ENCODE measurements at places on chromosomes 3 and 15. TPM values are rescaled to one million over a fixed set of nuclear protein-coding genes. Genes with fewer than 3 reads are reported as not detected.

GRCh38 chr3:66028457-66028856, 10.3 kb downstream of the MAGI1 start:
- no peaks in the 10 kb centered on the region for H3K36me3 ChIP-seq
- DNase-seq = no peak
- no peaks in the 10 kb centered on the region for H3K27me3 ChIP-seq
- H3K27ac ChIP-seq = no peak overlapping the region
- H3K4me1 ChIP-seq = peaks cover 7% of the 10 kb centered on the region
- no peak overlapping the region for H3K4me3 ChIP-seq

DNA sequence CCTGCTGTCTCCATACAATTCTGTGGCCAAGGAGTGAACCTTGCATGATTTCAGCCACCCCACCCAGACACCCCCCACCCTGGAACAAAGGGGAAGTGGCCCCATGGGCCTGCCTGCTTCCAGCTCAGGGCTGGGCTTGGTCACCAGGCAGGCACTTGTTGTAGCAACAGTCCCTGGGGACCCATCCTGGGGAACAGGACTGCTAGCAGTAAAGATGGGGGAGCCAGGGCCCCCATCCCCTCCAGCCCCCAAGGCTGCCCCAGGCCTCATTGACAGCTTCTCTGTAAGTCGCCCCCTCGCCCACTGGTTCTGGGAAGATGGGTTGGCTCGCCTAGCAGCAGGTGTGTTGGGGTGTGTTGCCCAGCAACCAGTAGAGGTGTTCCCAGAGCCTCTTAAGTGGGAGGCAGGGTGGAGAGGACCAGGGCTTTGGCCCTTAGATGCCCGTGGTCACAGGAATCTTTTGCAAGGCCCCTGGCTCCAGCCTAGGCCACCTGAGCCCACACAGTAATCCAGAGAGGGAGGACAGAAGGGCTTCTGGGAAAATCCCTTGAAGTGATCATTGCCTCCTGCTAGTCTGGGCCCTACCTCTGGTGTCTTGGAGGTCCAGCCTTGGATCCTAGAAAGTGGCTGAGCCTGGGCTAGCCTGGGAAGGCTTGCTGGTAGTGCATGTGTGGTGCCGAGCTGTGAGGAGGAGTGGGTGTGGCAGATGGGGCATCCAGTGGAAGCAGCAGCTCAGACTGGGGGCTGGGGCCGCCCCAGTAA, 48.9 kb downstream of the CYP11A1 start:
- no peaks in the 10 kb centered on the region for H3K27me3 ChIP-seq
- no peaks in the 10 kb centered on the region for H3K36me3 ChIP-seq
- DNase-seq = no peak
- H3K4me1 ChIP-seq = no peaks in the 10 kb centered on the region

LHFPL4 gene
- 1.9 TPM for total RNA-seq

MCF2L2 gene
- 1.1 TPM for total RNA-seq

MESP2 gene
- 0.22 TPM for total RNA-seq

SKIL gene
- 52.1 TPM for total RNA-seq

- peaks cover 29% of the 10 kb centered on the region for H3K4me1 ChIP-seq
- H3K4me3 ChIP-seq = peak overlapping the region; percentile 91
- no peak for DNase-seq
Observed at GRCh38 chr3:161221806-161222600, 892 bp downstream of the NMD3 start.

DNA sequence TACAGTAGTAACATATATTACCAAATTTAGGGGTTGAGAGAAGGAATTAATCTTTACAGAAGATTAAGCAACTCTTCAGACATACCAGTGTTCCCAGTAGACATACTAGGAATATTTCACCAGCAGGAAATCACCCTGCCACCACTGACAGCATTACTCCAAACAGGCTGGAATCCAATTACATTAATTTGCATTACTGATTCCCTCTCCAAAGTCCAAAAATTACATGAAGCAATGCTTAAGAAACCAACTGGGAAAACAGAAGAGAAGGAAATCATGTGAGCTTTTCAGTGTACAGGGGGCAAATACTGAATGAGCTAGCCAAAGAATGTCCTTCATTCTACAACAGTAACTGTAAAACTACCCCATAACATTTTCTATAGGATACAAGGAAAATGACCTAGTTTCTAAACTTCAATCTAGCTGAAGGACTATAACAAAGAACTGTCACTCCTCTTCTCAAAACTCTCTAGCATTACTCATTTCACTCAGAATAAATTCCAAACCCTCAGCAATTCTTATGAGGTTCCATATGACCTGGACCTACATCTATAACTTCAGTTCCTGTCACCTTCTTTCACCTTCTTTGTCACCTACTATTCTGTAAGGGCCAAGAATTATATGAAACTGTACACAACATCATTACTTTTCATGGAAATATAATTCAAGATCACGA, 72.7 kb downstream of the INO80 start:
- no peak for DNase-seq
- H3K27me3 ChIP-seq = no peaks in the 10 kb centered on the region
- H3K4me3 ChIP-seq = no peak overlapping the region
- H3K36me3 ChIP-seq = peaks cover 6% of the 10 kb centered on the region
- no peak overlapping the region for H3K27ac ChIP-seq

- H3K27ac ChIP-seq = no peak overlapping the region
- H3K27me3 ChIP-seq = no peaks in the 10 kb centered on the region
- no peak overlapping the region for H3K4me3 ChIP-seq
- no peak for DNase-seq
Observed at GRCh38 chr15:49751751-49752150, 130.9 kb downstream of the DTWD1 start.

DNA sequence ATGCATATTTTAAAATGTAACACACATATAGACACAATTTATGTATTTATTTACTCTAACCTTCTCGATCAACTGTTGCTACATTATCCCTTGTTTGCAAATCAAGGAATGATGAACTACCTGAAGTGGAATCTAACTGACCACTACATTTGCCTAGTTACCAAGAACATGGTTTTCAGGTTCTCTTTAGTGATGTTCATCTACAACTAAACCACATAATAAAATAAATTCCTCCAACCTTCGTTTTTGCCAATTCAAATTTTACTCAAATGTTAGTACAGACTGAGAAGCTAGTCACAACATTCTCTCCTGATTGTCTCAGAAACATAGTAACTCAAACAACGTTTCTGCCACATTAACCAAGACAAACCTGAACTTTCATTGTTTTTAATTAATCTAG, 521.9 kb downstream of the FOXP1 start:
- H3K4me3 ChIP-seq = no peak overlapping the region
- no peaks in the 10 kb centered on the region for H3K27me3 ChIP-seq
- H3K27ac ChIP-seq = no peak overlapping the region
- DNase-seq = no peak
- H3K36me3 ChIP-seq = no peaks in the 10 kb centered on the region

- H3K27me3 ChIP-seq = no peaks in the 10 kb centered on the region
- peaks cover 10% of the 10 kb centered on the region for H3K4me1 ChIP-seq
- H3K4me3 ChIP-seq = no peak overlapping the region
Observed at GRCh38 chr15:55253580-55253979, 36.0 kb downstream of the RAB27A start.

DNA sequence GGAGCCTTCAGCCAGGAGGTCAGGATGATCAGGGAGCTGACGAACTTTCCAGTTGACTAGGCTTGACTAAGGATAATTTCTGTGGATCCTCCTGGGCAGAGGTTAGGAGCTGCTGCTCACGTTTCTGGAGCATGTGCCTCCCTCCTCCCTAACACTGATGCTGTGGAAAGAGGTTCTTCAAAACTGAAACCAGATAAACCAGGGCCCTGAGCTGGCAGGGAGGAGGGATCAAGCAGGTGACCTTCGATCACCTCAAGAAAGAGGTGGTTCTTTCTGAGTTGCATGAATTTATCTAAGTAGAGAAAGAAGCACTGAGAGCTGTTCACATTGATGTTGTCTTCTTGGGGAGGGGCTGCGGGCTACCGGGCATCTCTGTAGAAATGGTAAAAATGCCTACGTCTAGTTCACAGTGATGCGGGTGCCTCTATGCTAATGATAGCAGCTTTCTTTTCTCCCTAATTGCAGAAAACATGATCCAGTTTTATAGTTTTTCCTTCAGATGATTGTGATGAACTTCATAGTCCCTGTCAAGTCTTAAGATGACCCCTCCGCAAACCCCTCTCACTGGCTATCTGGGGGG, 332.7 kb upstream of the LRRFIP2 start:
- H3K27me3 ChIP-seq = no peaks in the 10 kb centered on the region
- no peaks in the 10 kb centered on the region for H3K36me3 ChIP-seq
- no peak overlapping the region for H3K27ac ChIP-seq

- H3K36me3 ChIP-seq = no peaks in the 10 kb centered on the region
- no peak for DNase-seq
- H3K4me3 ChIP-seq = no peak overlapping the region
- peaks cover 5% of the 10 kb centered on the region for H3K4me1 ChIP-seq
Observed at GRCh38 chr15:69288531-69289341, 10.0 kb upstream of the PAQR5 start.

GRCh38 chr3:119652306-119653033, 7.9 kb downstream of the POPDC2 start:
- H3K27me3 ChIP-seq = no peaks in the 10 kb centered on the region
- H3K36me3 ChIP-seq = no peaks in the 10 kb centered on the region
- no peak overlapping the region for H3K27ac ChIP-seq
- no peak for DNase-seq
- H3K4me1 ChIP-seq = no peaks in the 10 kb centered on the region
- no peak overlapping the region for H3K4me3 ChIP-seq

DNA sequence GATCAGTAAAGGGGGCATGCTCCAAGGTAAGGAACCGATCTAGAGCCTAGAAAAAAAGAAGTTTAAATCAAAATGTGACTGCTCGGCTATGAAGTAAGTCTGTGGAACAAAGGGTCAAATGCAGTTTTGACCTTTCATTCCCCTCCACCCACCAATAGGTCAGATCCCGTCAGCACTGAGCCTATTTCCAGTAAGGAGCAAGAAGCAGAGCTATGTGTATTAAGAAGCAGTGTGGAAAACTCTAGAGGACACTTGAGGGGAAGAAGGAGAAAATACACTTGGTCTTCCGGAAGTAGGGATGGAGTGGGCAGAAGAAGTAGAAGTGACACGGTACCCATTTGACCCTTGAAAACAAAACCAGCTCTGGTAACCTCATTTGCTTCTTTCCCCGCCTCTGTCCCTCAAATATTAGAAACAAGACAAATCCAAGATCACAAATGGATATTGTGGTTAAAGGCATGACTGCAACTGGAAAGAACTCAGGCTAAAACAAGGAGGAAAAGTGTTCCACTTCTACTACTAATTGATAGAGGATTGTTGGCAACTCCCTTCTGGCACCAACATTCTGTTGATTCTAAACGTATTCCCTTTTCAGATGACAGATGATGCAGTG, 888.3 kb upstream of the NR2F2 start:
- H3K27ac ChIP-seq = no peak overlapping the region
- H3K27me3 ChIP-seq = no peaks in the 10 kb centered on the region
- no peak overlapping the region for H3K4me3 ChIP-seq
- no peak for DNase-seq
- H3K36me3 ChIP-seq = no peaks in the 10 kb centered on the region

GRCh38 chr3:188662795-188663194, 508.8 kb downstream of the LPP start:
- H3K27me3 ChIP-seq = no peaks in the 10 kb centered on the region
- no peaks in the 10 kb centered on the region for H3K36me3 ChIP-seq
- H3K27ac ChIP-seq = no peak overlapping the region

GRCh38 chr3:193030276-193030675, 112.6 kb upstream of the MB21D2 start:
- H3K36me3 ChIP-seq = no peaks in the 10 kb centered on the region
- no peaks in the 10 kb centered on the region for H3K27me3 ChIP-seq
- H3K4me3 ChIP-seq = no peak overlapping the region
- no peak for DNase-seq
- no peaks in the 10 kb centered on the region for H3K4me1 ChIP-seq
- no peak overlapping the region for H3K27ac ChIP-seq

PRSS50 gene
- total RNA-seq = 0.28 TPM

GRCh38 chr15:57849317-57849716, 142.8 kb downstream of the POLR2M start:
- no peak overlapping the region for H3K27ac ChIP-seq
- DNase-seq = no peak
- no peak overlapping the region for H3K4me3 ChIP-seq
- no peaks in the 10 kb centered on the region for H3K27me3 ChIP-seq
- H3K4me1 ChIP-seq = no peaks in the 10 kb centered on the region
- H3K36me3 ChIP-seq = no peaks in the 10 kb centered on the region

DNA sequence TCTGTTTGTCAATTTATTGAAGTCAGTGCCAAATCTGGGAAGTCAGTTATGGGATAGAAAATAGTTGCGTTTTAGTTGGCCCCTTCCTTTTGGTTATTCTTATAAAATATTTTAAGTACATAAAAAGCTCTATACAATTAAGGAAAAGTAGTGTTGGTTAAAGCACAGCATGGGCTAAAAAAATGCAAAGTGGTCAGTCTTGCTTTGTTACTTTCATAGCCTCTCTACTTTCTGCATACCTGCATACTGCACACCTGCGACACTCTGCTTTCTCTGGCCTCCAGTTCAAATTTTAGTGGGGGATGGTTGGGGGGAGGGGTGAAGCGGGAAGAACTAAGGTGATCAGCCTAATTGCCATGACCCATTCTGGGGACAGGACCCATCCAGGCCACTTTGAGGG, 21.8 kb upstream of the SHC4 start:
- no peaks in the 10 kb centered on the region for H3K27me3 ChIP-seq
- no peaks in the 10 kb centered on the region for H3K36me3 ChIP-seq
- no peaks in the 10 kb centered on the region for H3K4me1 ChIP-seq
- H3K4me3 ChIP-seq = no peak overlapping the region

DNA sequence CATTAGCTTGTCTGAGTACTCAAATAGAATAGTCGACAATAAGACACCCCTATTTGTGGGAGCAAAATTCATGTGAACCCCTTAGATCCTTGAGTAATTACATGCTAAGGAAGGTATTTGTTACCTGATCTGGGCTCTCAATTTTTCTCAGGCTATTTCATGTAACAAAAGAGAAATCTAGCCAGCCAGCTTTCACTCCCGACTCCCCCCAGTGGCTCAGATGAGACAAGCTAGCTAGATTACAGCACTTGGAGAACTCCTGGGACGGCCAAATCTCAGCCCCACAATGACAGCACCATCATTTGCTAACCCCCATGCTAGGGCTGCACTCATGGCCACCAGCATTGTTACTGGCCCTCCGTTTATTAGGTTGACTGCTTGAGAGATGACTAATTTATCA, 41.3 kb downstream of the GLDN start:
- H3K27me3 ChIP-seq = no peaks in the 10 kb centered on the region
- H3K27ac ChIP-seq = no peak overlapping the region
- DNase-seq = no peak
- H3K4me1 ChIP-seq = no peaks in the 10 kb centered on the region

DNA sequence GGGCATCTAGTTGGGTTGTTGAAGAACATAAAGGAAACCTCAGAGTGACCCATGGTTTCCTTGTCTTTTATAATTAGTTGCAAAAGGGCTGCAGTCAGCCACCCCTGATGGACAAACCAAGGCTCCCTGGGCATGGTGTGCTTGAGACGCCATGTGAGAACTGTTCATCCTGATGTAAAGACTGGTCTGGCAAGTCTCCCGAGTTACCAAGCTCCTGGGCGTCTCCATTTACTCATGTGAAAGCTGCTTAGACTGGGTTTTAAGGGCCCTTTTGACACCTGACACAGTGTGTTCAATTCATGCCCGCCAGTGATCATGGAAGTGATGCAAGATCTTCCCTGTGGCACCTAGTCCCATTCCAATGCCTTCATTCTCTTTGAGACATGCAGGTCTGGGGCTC, 49.4 kb downstream of the GRK7 start:
- no peak overlapping the region for H3K27ac ChIP-seq
- H3K4me1 ChIP-seq = no peaks in the 10 kb centered on the region
- no peak overlapping the region for H3K4me3 ChIP-seq
- DNase-seq = no peak
- no peaks in the 10 kb centered on the region for H3K36me3 ChIP-seq
- H3K27me3 ChIP-seq = no peaks in the 10 kb centered on the region
